Mesendoderm (in vitro differentiated cells): ENCODE measurements at places on chromosomes 2 and 18.
A peak's percentile ranks its signal among the peaks of the same experiment; 100 is the strongest.

GRCh38 chr18:34956663-34957062, 84.5 kb upstream of the MAPRE2 start:
- no peak for DNase-seq

DNA sequence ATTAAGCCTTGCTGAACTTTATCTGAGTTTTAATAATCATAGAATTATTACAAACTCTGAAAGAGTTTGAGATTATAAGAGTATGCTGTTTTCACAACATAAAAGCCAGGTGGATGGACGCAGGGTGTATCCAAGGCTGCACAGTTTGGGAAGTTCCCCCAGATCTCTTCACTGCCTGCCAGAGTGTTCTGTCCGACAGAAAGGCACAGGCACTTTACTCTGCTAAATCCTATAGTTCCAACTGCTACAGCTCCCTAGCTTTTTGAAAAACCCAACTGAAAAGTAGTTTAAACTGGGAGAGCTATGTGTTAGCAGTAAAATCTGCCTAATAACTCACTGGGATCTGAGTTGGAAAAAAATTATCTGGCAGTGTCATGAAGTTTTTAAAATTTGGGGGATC, 38.0 kb downstream of the MFSD6 start:
- DNase-seq, result no peak

- no peak for DNase-seq
Observed at GRCh38 chr2:23453836-23454460, 69.0 kb downstream of the KLHL29 start.

GRCh38 chr2:119734047-119734446, 25.7 kb upstream of the PTPN4 start:
- DNase-seq, result no peak

DNA sequence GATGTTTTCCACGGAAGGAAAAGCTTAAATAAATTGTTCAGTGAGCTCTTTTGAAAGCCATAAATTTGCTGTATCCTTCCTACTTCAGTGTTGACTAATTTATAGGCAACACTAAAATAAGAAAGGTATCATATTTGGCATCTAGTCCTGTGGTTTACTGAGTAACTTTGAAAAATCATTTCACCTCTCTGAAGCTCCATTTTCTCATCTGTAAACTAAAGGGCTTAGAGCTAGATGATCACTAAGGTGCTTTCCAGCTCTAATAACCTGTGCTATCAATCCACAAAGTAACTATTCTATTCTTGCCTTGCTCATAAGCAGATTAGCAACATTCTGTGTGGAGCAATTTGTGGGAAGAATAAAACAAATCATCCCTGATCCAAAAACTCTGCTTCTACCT, 3.6 kb upstream of the MYOM1 start:
- DNase-seq, result no peak

- DNase-seq, result no peak
Observed at GRCh38 chr2:240215676-240216051, 75.2 kb upstream of the OTOS start.

DNA sequence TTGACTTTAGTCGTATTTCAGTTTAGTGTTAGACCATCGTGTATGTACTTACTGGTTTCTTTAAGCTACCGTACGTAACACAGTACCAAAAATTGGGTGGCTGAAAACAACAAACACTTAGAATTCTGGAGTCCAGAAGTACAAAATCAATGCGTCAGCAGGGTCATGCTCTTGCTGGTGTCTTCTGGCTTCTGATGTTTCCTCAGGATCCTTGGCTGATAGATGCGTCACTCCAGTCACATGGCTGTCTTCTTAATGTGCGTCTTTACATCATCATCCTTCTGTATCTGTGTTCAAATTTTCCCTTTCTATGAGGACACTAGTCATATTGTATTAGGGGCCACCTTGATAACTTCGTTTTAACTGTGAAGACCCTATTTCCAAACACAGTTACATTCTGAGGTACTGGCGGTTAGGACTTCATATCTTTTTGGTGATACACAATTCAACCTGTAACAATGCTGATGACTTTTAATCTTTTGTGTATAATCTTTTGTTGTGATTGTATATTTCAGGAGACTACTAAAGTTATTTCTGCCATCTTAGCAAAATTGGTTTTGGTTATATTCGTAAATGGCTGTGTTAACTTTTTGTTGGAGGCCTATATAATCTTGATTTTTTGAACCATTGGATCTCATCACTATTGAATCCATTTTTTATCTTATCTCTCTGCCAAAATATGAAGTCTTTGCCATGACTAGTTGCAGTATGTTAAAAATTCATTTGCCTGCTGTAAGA, 25.4 kb downstream of the ACTR3 start:
- no peak for DNase-seq

DNA sequence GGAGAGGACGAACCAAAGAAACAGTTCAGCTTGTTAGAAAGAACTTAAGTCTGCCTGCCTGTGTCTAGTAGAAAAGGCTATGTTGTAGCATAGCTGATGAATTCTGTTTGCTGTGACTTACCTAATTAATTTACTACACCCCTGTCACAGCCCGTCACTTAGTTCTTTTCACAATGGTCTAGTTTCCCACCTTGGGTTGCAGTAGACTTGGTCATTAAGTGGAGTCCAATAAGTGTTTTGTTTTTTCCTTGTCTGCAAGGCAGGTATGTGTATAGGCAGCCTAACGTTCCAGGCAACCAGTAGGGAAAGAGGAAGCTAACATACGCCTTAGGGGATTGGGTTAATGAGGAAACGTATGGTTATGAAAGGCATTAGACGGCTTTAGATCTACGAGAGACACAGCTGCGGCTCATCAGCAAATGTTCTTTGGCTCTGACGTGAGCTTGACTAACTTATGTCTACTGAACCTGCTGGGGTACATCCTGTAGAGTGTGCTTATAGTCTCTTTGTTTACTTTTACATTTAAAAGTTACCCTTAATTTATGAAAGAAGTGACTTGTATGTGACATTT, 180.1 kb downstream of the PRPF40A start:
- DNase-seq, result no peak

DNA sequence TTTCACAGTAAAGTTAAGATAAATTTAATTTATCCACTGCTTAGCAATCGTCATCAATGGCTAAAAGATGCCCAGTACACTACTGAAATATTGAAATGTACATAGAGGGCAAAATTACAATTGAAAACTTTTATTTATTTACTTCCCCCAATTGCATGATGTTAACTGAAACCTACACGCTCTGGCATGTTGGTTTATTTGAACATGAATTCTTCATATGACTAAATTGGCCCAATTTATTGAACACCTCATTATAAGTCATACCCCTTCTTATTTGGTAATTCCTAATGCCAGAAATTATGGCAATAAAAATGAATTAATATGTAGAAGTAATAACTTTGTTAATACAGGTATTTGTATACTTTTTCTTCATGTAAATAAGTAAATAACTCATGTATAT, 183.0 kb upstream of the ZC3H15 start:
- no peak for DNase-seq

DNA sequence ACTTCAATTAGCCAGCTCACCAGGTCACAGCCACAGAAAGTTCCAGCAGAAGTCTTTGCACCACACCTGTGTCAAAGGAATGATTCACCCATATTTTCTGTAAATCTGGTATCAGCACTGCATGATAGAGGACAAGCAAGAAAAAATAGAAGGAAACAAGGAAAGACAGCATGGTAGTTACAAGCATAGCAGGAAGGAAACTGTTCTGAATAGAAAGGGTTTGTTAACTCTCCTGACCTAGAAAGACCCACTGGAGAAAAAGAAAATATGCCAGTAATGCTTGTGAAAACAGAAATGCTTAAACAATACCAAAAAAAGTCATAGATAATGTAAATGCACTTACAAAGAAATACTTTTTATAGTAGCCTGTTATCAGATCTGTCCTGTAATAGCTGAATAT, 40.8 kb downstream of the SCRN3 start:
- DNase-seq, result no peak

DNA sequence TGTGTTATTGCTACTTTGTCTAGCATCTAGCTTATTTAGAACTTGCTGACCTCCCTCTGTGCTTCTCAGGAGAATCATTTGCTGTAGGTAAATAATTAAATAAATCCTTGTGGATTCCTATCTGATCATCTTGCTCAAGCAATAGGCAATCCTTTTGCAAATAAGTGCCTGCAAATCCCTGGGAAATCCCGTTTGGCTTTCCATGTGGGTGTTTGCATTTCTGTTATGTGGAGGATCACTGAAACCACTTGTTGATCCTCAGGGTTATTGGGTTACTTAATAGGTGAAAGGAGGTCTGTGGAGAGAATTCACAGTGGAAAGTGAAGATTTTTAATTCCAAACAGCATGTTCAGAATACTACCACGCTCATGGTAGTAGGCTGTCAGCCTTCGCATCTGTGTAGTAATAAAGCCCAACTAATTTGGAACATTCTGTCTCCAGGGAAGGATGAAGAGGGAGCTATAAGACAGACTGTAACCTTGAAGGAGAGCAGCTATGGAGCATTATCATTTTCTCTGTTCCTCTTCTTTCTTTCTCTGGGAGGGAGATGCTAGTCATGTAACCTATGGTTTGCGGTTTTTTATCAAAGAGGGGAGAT, 72.5 kb downstream of the GULP1 start:
- DNase-seq, result peak; percentile 26

GRCh38 chr2:215915441-215915840, 97.9 kb downstream of the MREG start:
- no peak for DNase-seq

DNA sequence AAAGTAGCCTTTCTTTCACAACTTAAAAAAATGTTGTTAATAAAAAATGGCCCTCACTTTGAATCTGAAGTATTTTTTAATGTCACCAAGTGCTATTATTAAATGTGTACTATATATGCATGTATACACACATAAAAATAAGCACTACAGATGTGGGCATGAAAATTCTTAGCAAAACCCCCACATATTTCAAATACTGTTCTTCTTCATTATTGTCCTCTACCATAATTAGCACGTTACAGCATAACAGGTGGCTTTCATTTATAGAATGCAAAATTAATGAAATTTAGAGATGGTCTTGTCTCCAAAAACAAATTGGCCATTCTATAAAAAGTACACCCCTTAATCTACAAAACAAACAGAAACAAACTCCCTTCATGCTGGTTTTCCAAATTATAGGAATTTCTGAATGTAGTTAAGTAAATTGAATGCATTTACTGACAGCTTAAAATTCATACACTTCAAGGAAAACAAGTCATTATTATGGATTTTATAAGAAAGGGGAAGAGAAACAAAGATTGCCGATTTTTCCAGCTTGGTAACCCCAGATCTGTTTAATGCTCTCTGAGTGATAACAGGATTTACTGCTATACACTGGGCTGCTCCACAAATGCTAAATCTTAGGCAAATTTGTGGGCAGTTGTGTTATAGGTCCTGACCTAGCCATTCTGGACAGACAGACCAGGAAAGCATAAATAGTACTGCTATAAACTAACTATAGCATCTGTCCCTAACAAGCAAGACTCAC, 67.2 kb downstream of the SPRED2 start:
- no peak for DNase-seq

GRCh38 chr2:135694711-135695110, 46.9 kb upstream of the UBXN4 start:
- DNase-seq, result no peak

DNA sequence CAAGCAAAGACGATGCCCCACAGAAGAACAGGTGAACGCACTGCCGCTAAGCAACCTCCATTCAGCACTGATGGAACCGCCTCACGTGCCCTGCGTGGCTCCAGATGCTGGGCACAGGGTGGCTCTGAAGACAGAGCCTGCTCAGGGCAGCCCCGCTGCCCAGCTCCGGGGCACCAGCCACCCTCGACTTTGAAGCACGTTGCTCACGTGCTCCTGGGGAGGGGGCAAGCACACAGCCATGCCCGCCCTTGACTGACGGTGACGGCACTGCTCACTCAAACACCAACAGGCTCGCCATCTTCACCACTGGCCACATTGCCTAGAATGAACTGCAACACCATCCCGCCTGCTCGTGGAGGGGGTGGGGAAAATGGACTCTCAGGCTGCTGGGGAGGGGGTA, 251.3 kb downstream of the HDAC4 start:
- DNase-seq, result no peak

DNA sequence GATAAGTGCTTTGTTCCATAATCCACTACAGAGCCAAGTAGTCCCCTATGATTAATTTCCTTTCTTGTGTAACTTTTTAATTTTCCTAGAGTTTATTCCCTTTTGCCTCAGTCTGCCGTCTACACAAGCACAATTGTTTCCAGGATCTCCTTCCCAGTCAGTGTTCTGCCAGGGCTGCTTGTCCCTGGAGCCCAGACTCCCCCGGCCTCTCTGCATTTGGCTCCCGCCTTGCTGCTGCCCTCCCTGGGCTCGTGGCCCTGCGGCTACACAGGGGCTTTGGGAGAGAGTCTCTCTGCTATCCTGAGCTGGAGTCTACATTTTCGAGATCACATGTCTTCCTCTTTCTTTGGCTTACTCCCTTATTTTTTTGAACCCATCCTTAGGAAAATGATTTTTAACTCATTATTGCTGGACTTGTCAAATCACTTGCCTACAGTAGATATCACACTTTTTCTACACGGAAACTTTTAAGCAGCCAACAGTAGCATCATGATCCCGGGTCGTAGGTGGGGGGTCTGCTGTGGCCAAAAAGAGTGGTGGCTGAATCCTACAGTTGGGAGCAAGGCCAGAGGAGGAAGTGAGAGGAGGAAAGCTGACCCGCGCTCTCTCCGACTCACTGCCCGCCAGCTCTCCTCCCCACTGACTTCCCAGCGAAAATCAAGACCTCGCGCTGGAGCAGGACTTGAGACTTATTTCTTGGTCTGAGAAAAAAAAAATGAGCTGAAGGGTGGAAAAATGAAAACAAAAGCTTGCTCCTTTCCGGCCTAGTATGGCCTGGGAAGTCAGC, 9.4 kb downstream of the FBLN7 start:
- DNase-seq, result no peak

DNA sequence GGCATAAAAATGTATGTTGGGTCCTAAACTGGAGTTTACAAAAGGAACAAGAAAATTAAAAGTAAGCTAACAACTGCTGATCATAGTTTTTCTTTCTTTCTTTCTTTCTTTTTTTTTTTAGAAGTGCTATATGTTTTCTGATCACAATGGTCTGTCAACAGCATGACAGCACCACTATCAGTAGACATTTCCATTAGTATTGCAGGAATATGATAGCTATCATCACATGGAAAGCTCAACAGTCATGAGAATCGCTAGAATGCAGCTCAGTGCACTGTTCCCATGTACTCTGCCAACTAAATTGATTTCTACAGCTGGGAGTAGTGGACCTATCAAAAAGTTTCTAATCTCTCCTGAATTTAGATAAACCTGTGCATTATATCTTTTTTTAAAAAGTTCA, 950.3 kb upstream of the ACVR2A start:
- DNase-seq, result no peak

DNA sequence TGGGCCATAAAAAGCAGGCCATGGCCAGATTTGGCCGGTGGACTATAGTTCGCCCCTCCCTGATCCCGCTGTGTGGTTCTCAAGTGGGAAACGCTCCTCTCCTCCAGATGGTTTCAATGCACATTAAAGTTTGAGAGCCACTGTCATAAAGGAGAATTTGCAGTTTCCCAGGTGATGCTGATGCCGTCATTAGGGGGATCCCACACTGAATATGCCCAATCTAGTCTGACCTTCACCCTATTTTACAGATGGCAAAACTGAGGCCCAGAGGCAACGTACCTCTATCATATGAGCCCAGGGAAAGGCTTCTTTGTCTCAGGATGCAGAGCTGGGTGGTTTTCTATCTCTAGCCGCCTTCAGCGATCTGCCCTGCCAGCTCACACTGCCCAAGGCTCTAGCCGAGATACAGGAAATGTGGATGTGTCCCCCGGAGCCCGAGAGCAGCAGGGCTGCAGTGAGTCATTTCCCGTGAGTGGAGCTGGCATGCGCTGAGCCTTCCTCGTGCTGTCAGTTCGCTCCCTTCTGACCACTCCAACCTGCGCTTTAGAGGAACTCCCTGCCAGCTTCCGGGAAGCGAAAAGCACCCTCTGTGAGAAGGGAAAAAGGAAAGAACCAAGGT, 116.2 kb downstream of the SMAD7 start:
- DNase-seq, result peak; percentile 93

GRCh38 chr2:24233321-24233720, 58.5 kb downstream of the FAM228A start:
- DNase-seq, result no peak
